ENCODE measurements at places on chromosomes 12 and 14. TPM values are rescaled to one million over a fixed set of nuclear protein-coding genes. Genes with fewer than 3 reads are reported as not detected.

DNA sequence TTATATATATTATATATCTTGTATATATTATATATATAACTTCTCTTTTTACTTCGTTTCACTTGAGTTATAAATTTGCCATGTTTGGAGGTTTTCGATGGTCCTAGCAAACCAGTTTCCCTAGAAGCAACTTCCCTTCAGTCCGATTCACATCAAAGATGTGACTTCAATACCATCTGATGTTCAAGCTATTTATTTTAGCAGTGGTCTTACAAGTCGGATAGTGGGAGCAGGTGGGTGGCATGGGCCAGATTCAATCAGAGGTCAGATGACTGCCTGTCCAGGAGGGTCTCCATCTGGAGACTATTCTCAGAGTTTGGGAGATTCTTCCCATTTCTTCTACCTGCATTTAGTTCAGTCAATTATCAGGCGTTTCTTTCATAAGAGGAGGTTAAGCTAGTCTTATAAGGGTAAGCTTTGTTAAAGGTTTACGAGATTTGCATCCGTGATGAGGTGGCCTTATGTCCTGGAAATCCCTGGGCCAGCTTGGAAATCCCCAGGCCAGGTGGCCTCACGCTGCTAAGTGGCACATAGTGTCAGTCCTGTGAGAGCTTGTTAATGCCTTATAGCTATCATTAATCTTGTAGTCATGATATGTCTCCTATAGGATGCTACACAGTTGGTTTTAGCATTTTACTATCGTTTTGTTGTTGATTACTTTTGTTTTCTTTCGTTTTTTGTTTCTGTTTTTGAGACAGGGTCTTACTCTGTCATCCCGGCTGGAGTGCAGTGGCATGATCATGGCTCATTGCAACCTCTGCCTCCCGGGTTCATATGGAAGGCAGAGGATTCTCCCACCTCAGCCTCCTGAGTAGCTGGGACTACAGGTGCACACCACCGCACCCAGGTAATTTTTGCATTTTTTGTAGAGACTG is 145.8 kb downstream of the BICD1 start:
- H3K27me3 ChIP-seq = no peaks in the 10 kb centered on the region
- H3K4me3 ChIP-seq = no peak overlapping the region
- no peak for DNase-seq
- no peaks in the 10 kb centered on the region for H3K4me1 ChIP-seq
- no peak overlapping the region for H3K27ac ChIP-seq
- H3K36me3 ChIP-seq = peaks cover 4% of the 10 kb centered on the region

The HAL gene
- total RNA-seq = 0.23 TPM

GRCh38 chr14:102071283-102071998 is 15.4 kb downstream of the HSP90AA1 start:
- H3K36me3 ChIP-seq = peaks cover 8% of the 10 kb centered on the region
- H3K27ac ChIP-seq = no peak overlapping the region
- no peaks in the 10 kb centered on the region for H3K27me3 ChIP-seq
- no peak overlapping the region for H3K4me3 ChIP-seq
- no peak for DNase-seq

GRCh38 chr14:73452341-73453186 is 5.8 kb downstream of the NUMB start:
- no peak overlapping the region for H3K27ac ChIP-seq
- H3K36me3 ChIP-seq = no peaks in the 10 kb centered on the region
- no peak overlapping the region for H3K4me3 ChIP-seq
- no peaks in the 10 kb centered on the region for H3K27me3 ChIP-seq

GRCh38 chr14:82055515-82056115 is 522.0 kb upstream of the SEL1L start:
- H3K27me3 ChIP-seq = no peaks in the 10 kb centered on the region
- DNase-seq = no peak
- H3K27ac ChIP-seq = no peak overlapping the region
- no peaks in the 10 kb centered on the region for H3K36me3 ChIP-seq

The RBP5 gene
- total RNA-seq = 1.3 TPM

The KRT81 gene
- total RNA-seq = not detected

DNA sequence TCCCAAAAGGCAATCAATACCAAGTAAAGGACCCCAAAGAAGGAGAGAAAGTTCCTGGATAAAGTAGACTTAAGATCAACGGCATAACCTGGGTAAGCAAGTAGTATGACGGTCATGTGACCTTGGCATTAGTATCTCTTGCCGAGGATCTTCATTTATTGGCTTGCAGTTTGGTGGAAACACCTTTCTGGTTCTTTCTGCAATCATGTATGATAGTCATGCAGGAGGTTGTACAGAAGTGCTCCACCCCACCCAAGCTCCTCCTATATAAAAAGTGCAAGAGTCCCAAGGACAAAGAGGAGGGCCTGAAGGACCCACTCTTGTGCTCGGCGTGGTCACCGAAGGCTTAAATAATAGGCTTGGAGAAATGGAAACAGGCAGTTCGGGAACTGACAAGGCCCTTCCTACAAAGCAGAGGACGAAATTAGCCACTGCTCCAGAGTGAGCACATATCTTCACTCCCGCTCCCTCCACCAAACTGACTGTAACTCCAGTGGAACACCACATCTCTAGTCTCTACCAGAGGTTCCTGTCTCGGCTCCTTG is 750 bp downstream of the CS start:
- peaks cover 18% of the 10 kb centered on the region for H3K36me3 ChIP-seq
- H3K27ac ChIP-seq = peak overlapping the region; percentile 92
- no peak for DNase-seq
- no peaks in the 10 kb centered on the region for H3K27me3 ChIP-seq
- peaks cover 37% of the 10 kb centered on the region for H3K4me1 ChIP-seq
- H3K4me3 ChIP-seq = peak overlapping the region; percentile 96

DNA sequence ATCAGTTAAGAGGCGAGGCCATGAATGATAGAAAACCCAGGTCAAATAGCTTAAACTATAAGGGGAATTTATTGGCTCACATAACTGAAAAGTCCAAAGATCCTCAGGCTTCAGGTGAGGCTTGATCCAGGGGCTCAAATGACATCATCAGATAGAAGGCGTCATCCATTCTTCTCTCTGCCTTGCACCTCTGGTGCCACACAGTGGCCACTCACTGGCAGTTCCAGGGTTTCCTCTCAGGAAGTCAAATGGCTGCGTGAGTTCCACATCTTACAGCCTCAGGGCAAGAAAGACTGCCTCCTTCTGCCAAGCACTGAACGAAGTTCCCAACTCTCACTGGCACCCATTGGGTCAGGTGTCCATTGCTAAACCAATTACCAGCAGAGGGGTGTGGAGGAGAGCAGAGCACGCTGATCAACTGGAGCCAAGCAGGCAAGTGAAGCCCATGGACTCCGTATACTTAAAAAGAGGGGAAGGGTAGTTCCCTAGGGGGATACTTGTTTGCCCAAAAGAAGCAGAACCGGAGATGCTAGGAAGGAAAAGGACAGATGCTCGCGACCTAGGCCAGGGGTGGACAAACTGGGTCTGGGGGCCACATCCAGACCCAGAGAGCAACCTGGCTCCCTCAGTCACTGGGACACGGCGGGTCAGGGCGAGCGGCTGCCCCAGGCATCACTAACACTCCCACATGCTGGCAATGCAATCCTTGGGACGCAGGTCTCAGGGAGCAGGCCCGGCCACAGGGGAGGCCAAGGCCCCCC is 69.3 kb downstream of the SERPINA3 start:
- peaks cover 2% of the 10 kb centered on the region for H3K27me3 ChIP-seq
- H3K4me1 ChIP-seq = no peaks in the 10 kb centered on the region
- no peak for DNase-seq
- no peak overlapping the region for H3K27ac ChIP-seq
- no peaks in the 10 kb centered on the region for H3K36me3 ChIP-seq

The OR2AP1 gene
- not detected for total RNA-seq

DNA sequence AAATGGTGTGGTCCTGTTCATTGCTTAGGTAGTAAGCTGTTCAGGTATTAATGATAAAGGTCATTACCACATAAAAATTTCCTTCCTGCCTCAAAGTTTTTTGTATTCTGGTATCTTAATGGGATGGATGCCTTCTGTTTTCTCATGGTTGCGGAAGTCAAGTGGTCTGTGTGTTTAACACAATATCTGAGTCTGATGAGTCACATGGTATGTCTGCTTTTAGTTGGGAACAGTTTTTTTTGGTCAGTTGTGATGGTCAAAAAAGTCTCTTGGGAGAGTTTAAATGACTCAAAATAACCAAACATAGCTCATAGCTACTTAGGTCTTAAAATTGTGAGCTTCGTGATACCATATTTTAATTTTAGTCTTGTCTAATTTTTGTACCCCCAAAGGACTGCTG is 40.7 kb downstream of the STK38L start:
- no peak overlapping the region for H3K4me3 ChIP-seq
- H3K27ac ChIP-seq = no peak overlapping the region
- H3K36me3 ChIP-seq = no peaks in the 10 kb centered on the region
- peaks cover 5% of the 10 kb centered on the region for H3K4me1 ChIP-seq

- no peak overlapping the region for H3K4me3 ChIP-seq
- H3K4me1 ChIP-seq = no peaks in the 10 kb centered on the region
- no peak for DNase-seq
- no peaks in the 10 kb centered on the region for H3K36me3 ChIP-seq
Observed at GRCh38 chr14:32421781-32422180, 92.7 kb downstream of the AKAP6 start.

DNA sequence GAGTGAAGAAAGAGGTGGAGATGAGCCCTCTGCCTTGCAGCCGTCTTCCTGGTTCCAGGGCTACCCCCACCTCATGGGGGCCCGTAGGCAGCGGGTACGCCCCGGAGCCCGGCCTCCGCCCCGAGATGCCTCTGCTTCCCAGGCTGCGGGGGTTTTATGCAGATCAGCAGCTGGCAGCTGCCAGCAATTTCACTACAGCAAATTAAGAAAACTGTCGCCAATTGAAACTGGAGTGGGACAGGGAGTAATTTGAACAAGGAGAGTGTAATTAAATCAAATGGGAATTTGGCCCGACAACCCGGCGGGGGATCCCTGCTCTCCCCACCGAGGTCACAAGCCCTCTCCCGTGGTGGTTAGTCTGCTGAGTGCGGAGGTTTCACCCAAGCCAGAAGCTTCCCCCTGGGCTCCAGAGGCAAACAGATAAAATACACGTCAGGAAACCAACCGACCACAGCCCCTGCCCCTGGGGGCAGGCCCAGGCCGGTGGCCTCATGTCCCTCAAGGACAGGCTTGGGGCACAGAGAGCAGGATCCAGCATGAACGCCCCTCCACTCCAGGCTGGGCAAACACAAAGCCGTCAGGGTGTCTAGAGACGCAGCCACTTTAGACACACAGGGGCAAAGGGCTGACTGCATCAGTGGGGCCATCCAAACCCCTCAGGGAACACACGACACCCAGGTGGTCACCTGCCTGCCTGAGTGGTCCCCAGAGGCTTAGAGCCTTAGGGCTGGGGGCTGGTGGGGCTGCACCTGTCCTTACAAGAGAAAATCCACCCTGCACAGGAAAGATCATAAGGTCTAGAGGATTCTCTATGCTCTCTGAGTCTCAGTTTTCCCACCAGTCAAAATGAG is 53.8 kb downstream of the TESC start:
- H3K4me3 ChIP-seq = no peak overlapping the region
- H3K36me3 ChIP-seq = peaks cover 6% of the 10 kb centered on the region

DNA sequence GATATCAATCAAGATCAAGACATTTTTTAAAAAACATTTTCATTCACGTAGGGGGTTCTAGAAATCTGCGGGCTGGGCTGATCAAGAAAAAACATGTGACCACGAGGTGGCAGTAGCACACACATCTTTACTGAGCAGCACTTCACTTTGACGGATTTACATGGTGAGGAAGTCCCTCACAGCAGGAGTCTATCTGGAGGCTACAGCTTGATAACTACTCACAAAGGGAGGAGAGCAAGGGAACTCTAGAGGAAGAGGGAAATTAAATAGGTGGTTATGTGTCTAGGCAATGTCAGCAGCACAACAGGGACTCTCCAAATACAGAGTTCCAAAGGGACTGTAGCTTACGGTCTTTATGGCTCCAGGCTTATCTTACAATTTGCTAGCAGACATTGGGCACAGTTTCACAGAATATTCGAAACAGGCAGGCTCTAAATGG is 248.1 kb downstream of the DPY19L2 start:
- no peak overlapping the region for H3K27ac ChIP-seq
- H3K27me3 ChIP-seq = peaks cover 9% of the 10 kb centered on the region

DNA sequence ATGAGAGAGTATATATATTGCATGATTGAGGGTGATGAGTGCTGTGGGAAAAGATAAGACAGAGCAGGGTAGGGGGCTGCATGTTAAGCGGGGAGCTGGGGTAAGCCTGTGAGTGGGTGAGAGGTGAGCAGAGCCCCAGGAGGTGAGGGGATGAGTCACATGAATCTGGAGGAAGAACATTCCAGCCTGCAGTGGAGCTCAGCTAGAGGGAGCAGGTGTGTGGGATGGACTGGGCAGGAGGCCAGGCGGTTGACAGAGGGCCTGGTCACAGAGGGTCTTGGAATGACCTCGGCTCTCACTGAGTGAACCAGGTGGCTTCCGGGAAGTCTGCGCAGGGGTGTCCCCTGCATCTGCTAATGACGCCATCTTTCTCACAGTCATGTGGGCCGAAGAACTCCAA is 44.4 kb downstream of the GIT2 start:
- no peak overlapping the region for H3K4me3 ChIP-seq
- H3K27ac ChIP-seq = peak overlapping the region; percentile 5

DNA sequence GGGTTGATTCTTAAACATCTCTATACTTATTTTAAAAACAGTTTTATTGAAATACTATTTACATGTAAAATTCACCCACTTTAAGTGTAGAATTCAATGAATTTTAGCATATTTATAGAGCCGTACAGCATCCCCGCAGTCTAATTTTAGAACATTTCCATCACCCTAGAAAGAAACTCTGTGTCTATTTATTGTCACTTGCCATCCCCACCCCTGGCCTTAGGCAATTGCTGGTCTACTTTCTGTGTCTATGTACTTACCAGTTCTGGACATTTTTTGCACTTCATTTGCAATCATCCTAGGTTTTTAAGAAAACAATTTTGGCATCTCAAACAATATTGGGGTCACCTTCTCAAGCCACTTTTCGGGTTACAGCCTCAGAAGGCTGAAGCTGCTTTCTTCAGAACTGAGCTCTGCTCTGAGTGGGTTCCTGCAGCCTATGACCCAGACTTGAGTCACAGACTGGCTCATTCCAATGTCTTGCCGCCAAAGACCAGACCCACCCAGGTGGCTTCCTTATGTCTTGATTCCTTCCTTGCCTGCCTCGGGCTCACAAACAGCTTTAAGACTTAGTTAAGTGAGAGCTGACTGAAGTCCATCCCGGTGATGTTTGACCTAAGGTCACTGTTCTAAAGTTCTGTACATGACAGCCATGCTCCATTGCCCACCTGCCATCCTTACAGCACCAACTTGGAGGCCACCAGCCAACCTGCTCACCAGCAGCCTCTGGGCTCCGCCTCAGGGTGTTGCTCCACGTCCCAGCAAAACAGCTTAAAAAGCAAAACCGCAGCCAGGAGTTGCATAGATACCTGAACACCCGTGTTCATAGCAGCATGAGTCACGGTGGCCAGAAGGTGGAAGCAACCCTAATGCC is 131.5 kb downstream of the CHST11 start:
- DNase-seq = no peak
- H3K36me3 ChIP-seq = peaks cover 34% of the 10 kb centered on the region
- H3K27me3 ChIP-seq = no peaks in the 10 kb centered on the region
- no peak overlapping the region for H3K27ac ChIP-seq
- peaks cover 22% of the 10 kb centered on the region for H3K4me1 ChIP-seq

The DPF3 gene
- total RNA-seq = 3.8 TPM
